ENCODE measurements at places on chromosomes 2 and 18.
A peak's percentile ranks its signal among the peaks of the same experiment; 100 is the strongest.

GRCh38 chr2:101989740-101990460, 1.9 kb upstream of the IL1R2 start:
- no peak for DNase-seq

- no peak for DNase-seq
These were observed 54.1 kb downstream of the EML4 start for GRCh38 chr2:42223067-42223854.

DNA sequence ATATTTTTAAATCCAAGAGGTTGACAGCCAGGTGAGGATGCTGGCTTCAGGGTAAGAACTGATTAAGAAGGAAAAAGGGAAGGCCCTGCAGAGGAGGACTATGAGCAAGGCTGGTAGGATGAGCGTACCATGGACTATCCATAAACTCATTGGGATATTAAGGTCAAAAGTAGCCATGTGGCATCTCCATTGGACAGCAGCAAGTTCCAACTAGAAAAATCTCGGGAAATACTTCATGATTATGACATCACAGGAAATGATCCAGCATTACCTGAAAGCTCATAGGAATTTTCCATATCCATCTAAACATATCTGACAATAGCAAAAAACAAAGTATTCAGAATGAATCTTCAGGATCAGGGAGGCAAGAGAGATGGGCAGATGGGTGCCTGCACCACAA, 34.2 kb downstream of the TGFA start:
- DNase-seq = peak; percentile 22

GRCh38 chr2:221676566-221677172, 104.6 kb upstream of the EPHA4 start:
- peak; percentile 22 for DNase-seq

- peak; percentile 10 for DNase-seq
These were observed 32.8 kb downstream of the INSIG2 start for GRCh38 chr2:118121101-118121500.

DNA sequence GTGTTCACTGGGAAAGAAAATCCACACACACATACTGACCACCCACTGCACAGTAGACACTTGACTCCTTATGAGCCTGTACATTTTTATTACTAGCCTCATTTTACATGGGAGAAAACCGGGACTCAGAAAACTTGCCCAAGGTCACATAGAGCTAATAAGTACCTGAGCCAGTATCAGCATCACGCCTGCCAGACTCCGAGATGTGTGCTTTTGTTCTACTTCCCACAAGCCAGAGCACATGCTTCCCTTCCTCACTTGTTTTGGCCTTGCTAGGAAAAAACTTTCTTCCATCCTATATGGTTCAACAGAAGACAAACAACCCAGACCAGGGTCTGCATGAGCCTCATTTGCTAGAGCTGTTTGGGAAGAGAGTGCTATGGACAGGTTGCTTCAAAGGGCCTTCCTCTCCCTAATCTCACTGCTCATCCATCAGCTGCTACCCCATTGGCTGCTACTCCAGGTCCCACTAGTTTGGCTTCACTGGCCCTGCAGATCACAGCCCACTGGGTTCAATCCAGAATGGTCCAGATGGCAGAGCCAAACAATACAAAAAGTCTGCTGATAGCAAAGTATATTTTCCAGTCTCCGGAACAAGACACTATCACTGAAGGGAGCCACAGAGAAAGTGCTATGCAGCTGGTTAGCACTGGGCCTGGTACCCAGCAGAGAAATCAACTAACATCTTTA, 63.9 kb downstream of the STK39 start:
- DNase-seq = no peak

- peak; percentile 71 for DNase-seq
These were observed 20.5 kb upstream of the RPL37A start for GRCh38 chr2:216478151-216478550.

DNA sequence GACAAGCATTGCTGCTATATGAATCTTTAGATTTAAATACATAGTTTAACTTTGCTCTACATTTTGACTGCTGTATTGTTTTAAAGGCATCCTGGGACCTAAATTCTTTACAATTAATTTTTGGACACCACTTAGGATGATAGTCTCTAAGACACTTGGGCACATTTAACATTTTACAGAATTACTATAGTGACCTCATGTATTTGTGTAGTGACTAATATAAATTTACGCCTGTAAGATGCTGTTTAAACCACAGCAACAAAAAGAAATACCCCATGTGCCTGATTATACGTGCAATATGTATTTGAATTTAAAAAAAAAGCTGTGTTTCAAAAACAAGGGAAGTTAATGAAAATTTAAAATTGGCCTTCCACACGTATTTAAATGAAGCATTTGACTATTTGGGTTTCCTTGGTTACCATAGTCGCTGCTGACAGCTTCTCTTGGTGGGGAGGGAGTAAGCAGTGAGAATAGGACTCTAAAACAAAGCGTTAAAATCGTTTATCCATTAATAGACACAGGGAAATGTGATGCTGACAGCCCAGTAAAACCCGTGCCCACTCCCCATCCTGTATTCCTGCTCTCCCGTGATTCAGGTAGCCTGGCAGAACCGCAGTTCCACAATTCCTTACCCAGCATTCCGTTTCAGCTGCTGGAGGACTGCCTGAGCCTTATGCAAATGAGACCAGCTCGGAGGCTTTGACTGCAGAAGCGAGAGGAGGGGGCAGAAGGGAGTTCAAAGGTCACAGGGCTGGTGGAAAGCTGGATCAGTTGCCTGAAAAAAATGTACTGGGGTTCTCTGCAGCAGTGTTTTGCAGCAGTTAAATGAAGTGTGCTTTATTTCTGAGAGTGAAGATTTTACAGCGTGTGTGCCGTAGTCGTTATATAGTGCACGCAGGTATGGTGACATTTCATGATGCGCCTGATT, 104.3 kb downstream of the CSRNP3 start:
- no peak for DNase-seq

- no peak for DNase-seq
These were observed 35.3 kb downstream of the ACVR1C start for GRCh38 chr2:157593411-157593810.

DNA sequence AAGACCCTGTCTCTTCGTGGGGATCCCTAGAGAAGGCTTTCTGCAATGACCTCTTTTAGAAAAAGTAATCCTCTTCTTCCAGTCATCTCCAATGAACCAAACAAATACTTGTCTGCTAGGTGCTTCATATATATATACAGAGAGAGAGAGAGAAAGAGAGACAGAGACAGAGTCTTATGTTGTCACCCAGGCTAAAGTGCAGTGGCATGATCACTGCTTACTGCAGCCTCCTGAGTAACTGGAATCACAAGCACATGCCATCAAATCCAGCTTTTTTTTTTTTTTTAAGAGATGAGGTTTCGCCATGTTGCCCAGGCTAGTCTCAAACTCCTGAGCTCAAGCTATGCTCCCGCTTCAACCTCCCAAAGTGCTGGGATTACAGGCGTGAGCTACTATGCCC, 18.6 kb upstream of the PKDCC start:
- no peak for DNase-seq

GRCh38 chr2:106638043-106638442, 150.9 kb downstream of the CD8B2 start:
- no peak for DNase-seq

DNA sequence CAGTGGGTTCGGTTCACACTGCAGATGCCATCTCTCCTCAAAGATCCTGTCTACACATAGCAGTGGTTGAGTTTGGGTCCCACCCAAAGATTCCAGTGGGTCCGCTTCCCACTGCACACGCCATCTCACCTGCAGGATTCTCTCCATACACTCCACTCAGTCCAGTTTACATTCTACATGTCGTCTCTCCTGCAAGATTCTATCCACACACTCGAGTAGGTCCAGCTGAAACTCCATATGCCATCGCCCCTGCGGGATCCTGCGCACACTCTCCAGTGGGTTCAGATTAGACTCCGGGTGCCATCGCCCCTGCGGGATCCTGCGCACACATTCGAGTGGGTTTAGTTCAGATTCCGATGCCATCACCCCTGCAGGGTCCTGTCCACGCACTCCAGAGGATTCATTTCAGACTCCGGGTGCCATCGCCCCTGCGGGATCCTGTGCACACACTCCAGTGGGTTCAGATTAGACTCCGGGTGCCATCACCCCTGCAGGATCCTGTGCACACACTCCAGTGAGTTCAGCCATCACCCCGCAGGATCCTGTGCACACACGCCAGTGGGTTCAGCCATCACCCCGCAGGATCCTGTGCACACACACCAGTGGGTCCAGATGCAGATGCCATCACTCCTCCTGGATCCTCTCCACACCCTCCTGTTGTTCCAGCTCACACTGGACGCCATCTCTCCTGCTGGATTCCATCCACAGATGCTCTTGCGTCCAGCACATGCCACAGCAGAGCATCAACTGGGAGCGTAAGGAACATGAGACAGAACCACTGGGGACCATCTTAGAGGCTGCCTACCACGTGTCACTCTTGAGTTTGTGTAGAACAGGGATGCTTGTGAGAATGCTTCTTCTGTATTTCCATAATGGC, 3.0 kb upstream of the PXDN start:
- DNase-seq = no peak

DNA sequence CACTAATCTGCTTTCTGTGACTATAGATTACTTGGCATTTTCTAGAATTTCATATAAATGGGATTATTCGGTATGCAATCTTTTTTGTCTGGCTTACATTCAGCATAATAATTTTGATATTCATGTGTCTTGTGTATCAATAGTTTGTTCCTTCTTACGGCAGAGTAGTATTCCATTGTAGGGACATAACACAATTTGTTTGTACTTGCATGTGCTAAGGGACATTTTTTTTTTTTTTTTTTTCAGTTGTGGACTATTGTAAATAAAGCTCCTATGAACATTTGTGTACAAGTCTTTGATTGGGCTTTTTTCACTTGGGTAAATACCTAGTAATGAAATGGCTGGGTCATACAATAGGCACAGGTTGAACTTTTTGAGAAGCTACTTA, 45.1 kb downstream of the ARL5A start:
- DNase-seq = no peak

- DNase-seq = no peak
These were observed 100.0 kb upstream of the TCF4 start for GRCh38 chr18:55688030-55688429.

GRCh38 chr18:13558124-13558523, 168.2 kb downstream of the FAM210A start:
- DNase-seq = peak; percentile 15

DNA sequence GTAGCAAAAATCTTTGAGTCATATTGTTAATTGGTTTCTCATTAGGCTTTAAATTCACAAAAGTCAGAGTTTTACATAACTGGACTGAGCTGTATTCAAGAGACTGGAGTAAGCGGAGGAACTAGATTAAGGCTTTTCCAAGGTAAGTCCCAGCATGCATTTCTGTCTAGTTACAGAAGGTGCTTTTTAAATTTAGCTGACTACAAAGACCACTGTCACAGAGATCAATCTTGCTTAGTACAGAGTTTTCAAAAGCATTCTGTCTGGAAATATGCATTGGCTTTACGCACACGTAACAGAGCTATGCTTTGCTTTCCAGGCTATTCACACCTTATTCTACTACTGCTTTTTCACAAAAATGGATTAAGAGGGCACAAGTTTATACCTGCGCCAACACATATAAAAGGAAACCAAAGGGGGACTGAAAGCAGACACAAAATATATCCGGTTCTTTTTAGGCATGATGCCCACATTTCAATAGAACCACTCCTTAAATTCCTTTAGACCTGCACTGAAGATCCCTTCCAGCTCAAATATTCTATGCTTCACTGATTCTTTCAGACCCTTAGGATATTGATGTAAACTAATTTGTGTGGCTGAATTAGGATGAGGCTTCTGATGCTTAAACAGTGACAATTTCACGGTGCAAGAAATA, 560.7 kb upstream of the CRIM1 start:
- DNase-seq = no peak

- no peak for DNase-seq
These were observed 80.5 kb downstream of the MYO5B start for GRCh38 chr18:50114448-50114847.

GRCh38 chr2:155023674-155024073, 325.2 kb downstream of the KCNJ3 start:
- DNase-seq = no peak

- DNase-seq = no peak
These were observed 34.3 kb downstream of the DSG4 start for GRCh38 chr18:31410716-31411483.

- no peak for DNase-seq
These were observed 52.9 kb downstream of the SFT2D3 start for GRCh38 chr2:127754186-127754585.

DNA sequence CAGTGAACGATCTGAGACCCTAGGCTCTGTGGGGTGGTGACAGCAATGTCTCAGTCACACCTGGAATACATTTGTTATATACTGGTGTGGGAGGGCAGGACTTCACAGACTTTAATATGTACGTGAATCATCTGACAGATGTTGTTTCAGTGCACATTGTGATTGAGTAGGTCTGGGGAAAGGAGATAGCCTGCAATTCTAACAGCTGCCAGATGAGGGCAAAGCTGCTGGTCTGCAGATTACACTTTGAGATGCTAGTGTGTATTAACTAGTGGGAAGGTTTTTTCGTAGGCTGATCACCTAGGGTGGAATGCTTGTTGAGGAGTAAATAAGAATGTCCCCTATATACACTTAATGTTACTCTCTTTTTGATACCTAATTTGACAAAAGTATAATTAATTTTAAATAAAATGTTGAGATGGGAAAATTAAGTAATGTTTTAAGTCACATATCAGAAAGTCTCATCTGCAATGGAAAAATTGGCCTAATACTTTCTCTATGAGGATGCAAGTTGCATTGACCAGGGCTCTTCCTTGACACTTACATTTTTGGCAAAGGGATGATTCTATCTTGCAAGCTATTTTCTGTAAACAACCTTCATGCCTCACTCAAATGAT, 496.9 kb upstream of the HNMT start:
- no peak for DNase-seq

GRCh38 chr2:76204048-76204447, 493.3 kb upstream of the GCFC2 start:
- no peak for DNase-seq

DNA sequence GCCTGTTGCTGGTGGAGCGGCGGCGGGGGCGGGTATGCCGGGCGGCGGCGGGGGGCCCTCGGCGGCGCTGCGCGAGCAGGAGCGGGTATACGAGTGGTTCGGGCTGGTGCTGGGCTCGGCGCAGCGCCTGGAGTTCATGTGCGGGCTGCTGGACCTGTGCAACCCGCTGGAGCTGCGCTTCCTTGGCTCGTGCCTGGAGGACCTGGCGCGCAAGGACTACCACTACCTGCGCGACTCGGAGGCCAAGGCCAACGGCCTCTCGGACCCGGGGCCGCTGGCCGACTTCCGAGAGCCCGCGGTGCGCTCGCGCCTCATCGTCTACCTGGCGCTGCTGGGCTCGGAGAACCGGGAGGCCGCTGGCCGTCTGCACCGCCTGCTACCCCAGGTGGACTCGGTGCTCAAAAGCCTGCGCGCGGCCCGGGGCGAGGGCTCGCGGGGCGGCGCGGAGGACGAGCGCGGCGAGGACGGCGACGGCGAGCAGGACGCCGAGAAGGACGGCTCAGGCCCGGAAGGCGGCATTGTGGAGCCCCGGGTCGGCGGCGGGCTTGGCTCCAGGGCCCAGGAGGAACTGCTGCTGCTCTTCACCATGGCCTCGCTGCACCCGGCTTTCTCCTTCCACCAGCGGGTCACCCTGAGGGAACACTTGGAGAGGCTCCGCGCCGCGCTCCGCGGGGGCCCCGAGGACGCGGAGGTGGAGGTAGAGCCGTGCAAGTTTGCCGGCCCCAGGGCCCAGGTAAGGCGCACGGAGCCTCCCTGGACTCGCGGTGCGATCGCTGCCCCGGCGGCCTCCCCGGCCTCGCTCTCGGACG, 1.0 kb downstream of the ZCCHC2 start:
- DNase-seq = peak; percentile 20

GRCh38 chr2:96700086-96700485, 39.8 kb downstream of the LMAN2L start:
- DNase-seq = no peak

Measured in NCI-H226 (cell line).